DMS79 treated with DMSO at 0.1 percent for 48 hours (cell line): ENCODE measurements at places on chromosomes 5 and 9.

- DNase-seq, result no peak
These were observed 460.2 kb downstream of the NR2F1-AS1 start for GRCh38 chr5:93120771-93121170.

- no peak for DNase-seq
These were observed 232.3 kb downstream of the GAS1 start for GRCh38 chr9:86714999-86715398.

DNA sequence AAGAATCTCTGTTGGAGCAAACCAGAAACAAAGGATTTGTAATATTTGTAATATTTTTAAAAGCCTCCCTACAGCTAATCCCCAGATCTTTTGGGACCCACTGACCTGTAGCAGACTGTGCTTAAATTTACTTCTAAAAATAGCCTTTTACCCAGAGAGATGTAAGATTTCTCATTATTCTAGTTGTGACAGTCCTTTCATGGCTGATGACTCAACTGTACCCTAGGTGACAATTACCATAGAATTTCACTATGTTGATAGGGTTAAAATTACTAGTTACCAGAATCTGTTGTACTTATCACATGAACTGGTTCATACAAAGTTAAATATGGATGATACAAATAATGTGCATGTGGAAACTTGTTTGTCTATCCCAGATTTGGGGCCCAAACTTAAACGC, 543.9 kb upstream of the SEMA6A start:
- no peak for DNase-seq

- no peak for DNase-seq
These were observed 327.8 kb downstream of the ENC1 start for GRCh38 chr5:74312746-74313145.

GRCh38 chr9:93567271-93567959, 9.0 kb upstream of the PHF2 start:
- DNase-seq, result peak; percentile 54

GRCh38 chr9:122192261-122192875, 32.7 kb downstream of the MORN5 start:
- DNase-seq, result peak; percentile 59

GRCh38 chr9:70097187-70097586, 53.5 kb downstream of the MAMDC2 start:
- DNase-seq, result no peak

DNA sequence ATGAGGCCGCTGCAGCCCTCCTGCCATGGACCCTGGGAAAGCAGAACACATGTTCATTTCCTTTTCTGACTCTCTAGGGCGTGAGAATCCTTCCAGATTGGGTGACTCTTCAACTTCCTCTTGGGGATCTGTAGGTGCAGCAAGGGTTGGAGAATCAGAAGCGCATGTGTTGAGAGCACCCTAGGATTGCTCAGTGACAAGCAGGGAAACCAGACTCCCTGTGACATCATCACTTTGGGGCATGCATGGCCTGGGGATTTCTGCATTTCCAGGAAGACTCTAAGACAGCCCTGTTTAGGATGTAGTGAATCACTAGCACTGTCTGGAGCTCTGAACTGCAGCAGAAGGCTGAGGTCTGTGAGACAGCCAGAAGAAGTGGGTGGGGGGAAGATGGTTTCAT, 15.1 kb upstream of the LCP2 start:
- DNase-seq, result no peak

DNA sequence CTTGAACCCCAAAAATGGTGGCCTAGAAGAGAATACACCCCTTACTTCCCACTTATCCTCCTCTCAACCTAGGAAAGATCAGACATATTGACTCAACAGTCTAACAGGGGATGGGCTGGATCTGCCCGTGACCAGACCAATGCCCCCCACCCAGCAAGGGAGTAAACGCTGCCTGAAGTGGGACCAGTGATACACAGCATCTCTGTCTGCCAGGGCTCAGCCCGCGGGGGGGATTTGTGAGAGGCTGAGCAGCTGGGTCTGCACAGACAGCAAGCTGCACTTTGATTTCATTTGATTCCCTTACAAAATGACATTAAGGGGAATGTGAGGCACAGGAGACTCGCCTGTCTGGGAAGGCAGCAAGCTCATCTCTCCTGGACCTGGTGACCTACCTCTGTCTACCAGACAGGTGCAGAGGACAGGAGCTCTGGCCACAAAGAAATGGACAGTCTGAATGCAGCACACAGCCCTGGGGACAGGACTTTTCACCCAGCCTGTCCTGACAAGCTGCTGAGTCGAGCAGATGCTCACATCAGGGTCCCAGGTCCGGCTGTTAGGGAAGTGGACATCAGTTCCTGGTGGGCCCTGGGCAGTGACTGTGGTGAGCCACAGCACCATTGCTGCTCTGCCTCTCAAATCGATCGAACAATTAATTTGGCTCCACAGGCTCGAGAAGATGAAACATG, 79.9 kb downstream of the RGS3 start:
- DNase-seq, result no peak

- DNase-seq, result peak; percentile 87
These were observed 451.6 kb upstream of the CD180 start for GRCh38 chr5:67648201-67648671.

- DNase-seq, result no peak
These were observed 205.6 kb upstream of the DMRTA1 start for GRCh38 chr9:22241024-22241423.

GRCh38 chr5:16312785-16313184, 133.2 kb upstream of the MARCHF11 start:
- no peak for DNase-seq

DNA sequence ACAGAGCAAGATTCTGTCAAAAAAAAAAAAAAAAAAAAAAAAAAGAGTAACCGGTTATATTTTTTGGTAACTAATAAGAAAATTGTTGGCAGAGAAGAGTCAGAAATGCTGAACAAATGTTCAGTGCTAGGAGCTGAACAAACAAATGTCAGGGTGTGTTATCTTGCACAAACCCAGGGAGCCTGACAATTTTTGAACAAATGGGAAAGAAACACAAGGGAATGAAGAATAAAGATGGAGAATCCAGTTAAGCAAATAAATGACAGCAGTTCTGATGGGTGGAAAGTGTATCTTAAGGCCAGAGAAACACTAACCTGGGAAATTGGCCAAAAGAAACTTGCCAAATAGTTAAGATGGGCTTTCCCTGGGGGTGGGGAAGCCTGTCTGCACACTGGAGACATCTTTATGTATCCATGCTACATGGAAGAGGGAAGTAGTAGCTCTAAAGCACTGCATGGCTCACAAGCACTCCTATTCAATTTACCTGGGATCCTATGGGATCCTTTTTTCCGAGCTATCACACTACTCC, 23.7 kb downstream of the KLHL3 start:
- DNase-seq, result no peak

DNA sequence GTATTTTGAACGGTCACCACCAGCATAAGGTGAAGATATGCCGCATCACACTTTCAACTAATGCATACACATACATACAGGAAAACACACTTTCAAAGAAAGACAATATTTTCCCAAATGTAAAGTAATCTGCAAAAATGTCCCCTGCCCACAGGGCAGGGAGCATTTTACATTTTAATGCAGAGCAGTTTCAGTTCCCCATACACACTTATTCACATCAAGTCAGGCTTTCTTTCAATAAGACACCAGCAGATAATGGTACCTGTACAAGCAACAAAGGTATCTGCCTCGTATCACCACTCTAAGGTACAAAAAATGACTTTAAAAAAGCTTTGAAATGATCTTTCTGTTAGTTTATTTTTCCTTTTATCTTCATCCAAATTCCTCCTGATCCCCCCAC, 247.1 kb upstream of the CCNG1 start:
- DNase-seq, result no peak

DNA sequence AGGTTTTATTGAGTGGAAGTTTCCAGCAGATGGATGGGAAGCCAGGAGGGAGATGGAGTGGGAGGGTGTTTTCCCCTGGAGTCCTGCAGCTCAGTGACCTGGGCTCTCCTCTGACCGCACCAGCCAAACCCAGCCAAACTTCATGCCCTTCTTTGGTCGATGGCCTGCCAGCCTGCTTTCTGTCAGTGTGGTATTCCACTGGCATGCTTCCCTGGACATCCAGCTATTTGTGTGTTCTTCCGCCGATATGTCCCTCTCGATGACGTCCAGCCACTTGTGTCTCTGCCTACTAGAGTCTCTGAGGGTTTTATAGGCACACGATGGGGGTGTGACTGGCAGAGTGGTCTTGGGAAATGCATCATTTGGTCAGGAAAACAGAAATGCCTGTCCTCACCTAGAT, 33.8 kb downstream of the GPBP1 start:
- no peak for DNase-seq

DNA sequence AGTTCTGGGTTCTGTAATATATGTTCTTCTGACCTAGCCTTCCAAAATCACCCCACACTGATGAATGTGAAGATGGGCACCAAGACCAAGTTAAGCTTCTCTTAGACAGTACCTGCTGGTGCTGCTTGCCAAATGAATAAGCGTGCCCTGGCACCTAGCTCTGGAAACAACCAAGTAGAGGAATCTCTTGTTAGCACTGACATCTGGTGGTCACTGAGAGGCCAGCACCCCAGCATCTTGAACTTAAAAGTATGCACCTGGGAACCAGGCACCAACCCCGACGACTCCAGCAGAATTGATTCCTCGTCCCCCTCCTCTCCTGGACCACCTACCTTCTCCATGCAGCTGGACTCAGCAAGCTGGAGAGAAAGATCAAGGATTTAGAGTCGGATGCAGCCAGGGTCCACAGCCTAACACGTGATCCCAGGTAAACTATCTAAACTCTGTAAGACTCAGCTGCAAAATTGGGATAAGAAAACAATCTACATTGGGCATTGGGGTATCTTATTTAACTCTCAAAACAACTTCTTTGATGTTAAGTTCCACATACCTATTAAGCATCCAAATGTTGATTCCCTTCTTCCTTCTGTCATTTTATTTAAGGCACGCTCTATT, 89.8 kb downstream of the SLC1A3 start:
- no peak for DNase-seq

- DNase-seq, result no peak
These were observed 1.5 kb upstream of the SLC23A1 start for GRCh38 chr5:139384591-139385051.

DNA sequence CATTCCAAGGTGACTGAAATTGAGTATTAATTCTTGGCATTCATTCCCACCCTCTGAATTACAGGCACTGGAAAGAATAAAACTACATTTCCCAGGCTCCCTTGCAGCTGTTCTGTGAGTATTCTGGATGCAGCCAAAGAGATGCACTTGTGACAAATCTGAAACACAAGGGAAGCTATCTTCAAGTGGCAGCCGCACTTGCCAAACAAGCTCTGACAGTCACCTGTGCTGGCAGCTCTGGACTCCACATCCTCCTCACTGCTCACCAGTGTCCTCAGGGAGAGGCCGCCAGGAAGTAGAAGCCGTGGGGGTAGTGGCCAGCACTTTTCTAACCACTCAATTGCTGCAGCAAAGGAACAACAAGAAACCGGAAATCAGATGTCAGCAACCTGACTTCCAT, 275.0 kb downstream of the NR2F1-AS1 start:
- DNase-seq, result peak; percentile 7

DNA sequence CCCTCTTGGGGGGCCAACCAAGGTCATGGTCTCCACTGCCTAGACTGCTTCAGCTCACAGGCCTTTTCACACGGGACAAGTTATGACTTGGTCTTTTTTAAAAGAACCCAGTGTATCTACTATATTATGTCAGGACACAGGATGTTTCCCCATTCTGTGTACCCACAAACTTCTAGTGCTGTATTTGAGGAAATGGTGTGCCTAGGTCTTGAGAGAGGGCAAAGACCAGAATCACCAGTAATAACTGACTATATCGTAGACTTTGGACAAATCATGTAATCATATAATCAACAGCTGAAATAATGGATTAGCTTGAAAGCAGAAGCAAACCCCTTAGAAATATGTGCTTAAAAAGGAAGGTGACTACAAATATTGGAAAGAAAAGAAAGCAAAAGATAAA, 133.3 kb downstream of the ARL15 start:
- DNase-seq, result no peak

- DNase-seq, result no peak
These were observed 120.4 kb upstream of the CACNA1B start for GRCh38 chr9:137757139-137757538.

- no peak for DNase-seq
These were observed 34.0 kb downstream of the NDST1 start for GRCh38 chr5:150541895-150542294.

GRCh38 chr9:83622433-83622938, 457 bp upstream of the IDNK start:
- no peak for DNase-seq

DNA sequence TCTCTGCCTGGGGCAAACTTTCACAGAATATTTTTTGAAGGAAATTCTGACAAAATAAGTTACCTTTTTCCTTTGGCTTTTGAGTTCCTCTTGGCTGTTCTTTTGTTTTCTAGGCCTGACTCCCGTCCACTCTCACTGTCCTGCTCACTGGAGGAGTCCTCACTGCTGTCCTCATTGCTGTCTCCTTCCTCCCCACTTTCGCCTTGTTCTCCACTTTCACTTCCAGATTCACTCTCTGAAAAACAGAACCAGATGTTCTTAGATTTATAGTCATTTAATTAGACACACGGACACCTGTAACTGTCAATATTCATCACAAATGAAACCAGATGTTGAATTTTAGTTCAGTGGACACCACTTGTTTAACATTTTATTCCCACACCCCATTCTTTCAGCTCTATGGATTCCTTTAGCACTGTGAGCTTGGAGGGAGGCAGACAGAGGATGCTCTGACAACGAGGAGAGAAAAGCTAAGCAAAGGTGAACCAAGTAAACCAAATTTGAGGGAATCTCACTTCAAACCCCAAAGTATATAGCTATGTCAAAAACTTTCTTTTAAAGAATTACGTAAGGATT, 180.7 kb downstream of the AP3B1 start:
- DNase-seq, result no peak

DNA sequence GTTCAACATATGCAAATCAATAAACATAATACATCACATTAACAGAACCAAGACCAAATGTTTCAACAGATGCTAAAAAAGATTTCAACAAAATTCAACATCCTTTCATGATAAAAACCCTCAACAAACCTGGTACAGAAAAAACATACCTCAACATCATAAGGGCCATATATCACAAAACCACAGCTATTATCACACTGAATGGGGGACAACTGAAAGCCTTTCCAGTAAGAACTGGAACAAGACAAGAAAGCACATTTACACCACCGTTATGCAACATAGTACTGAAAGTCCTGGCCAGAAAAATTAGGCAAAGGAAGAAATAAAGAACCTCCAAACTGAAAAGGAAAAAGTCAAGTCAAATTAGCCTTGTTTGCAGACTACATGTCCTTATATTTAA, 93.6 kb downstream of the DTWD2 start:
- no peak for DNase-seq

- DNase-seq, result no peak
These were observed 57.9 kb downstream of the PBX3 start for GRCh38 chr9:125805057-125805456.
